ENCODE measurements at places on chromosomes 4 and X. TPM values are rescaled to one million over a fixed set of nuclear protein-coding genes. Genes with fewer than 3 reads are reported as not detected.

Gene CCDC120
- total RNA-seq, result 0.44 TPM

DNA sequence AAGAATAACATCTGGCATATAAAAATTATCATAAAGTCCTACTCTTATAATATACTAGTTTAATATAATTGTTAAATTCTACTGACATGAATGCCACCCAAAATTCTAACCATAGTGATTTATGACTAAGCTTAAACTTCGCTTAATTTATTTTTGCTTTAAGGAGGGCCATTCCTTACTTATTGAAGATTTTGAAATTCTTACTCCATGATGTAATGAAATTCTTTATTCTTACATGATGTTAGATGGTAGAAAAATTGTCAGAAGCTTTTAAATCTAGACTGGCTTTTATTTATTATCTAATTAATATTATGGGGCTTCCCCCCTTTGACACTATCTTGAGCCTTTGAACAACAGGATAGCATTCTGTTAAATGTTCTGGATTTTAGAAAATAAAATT lies 19.5 kb upstream of the SUPT20HL2 start:
- DNase-seq, result no peak

Gene CEP135
- 4.1 TPM for total RNA-seq

Gene SOX3
- total RNA-seq, result not detected

GRCh38 chr4:625631-626161 lies 323 bp downstream of the PDE6B start:
- DNase-seq, result no peak

GRCh38 chr4:94416335-94416734 lies 35.4 kb upstream of the PDLIM5 start:
- DNase-seq, result no peak

DNA sequence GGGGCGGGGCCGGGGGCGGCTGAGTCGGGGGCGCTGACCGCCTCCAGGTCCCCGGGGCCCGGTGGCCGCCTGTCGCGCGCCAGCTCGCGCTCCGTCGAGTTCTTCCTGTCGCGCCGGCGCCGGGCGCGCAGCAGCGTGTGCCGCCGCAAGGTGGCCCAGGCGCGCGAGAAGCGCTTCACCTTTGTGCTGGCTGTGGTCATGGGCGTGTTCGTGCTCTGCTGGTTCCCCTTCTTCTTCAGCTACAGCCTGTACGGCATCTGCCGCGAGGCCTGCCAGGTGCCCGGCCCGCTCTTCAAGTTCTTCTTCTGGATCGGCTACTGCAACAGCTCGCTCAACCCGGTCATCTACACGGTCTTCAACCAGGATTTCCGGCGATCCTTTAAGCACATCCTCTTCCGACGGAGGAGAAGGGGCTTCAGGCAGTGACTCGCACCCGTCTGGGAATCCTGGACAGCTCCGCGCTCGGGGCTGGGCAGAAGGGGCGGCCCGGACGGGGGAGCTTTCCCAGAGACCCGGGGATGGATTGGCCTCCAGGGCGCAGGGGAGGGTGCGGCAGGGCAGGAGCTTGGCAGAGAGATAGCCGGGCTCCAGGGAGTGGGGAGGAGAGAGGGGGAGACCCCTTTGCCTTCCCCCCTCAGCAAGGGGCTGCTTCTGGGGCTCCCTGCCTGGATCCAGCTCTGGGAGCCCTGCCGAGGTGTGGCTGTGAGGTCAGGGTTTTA lies 1.5 kb downstream of the ADRA2C start:
- DNase-seq, result peak; percentile 12

- no peak for DNase-seq
These were observed 1.2 kb downstream of the ABCD1 start for GRCh38 chrX:153725832-153726285.

Gene GUCY1A1
- total RNA-seq, result 12.9 TPM

Gene SPANXN3
- not detected for total RNA-seq

Gene GC
- not detected for total RNA-seq

Gene CT83
- not detected for total RNA-seq

DNA sequence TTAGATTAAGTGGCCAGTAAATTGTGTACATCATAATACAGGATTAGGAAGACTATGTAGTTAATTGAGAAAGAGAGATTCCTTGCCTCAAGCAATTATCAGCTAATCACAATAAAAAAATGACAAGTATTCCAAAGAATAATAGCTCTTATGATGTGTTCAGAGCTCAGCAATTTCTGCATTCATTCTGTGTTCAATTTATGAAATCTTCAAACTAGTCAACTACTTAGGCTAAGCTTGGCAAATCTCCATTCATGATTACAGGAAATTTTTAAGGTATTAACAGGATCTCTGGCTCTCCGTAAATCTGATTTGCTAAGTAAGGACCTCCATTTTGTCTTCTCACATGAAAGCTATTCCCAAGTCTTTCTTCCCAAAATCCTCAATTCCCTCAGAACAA lies 256.9 kb upstream of the TEX13A start:
- no peak for DNase-seq

Gene IL2RG
- not detected for total RNA-seq

Gene RNF128
- under 0.01 TPM for total RNA-seq
